ENCODE measurements at places on chromosomes 16 and 17.

GRCh38 chr16:88353232-88353631 lies 29.5 kb upstream of the ZNF469 start:
- DNase-seq, result no peak

DNA sequence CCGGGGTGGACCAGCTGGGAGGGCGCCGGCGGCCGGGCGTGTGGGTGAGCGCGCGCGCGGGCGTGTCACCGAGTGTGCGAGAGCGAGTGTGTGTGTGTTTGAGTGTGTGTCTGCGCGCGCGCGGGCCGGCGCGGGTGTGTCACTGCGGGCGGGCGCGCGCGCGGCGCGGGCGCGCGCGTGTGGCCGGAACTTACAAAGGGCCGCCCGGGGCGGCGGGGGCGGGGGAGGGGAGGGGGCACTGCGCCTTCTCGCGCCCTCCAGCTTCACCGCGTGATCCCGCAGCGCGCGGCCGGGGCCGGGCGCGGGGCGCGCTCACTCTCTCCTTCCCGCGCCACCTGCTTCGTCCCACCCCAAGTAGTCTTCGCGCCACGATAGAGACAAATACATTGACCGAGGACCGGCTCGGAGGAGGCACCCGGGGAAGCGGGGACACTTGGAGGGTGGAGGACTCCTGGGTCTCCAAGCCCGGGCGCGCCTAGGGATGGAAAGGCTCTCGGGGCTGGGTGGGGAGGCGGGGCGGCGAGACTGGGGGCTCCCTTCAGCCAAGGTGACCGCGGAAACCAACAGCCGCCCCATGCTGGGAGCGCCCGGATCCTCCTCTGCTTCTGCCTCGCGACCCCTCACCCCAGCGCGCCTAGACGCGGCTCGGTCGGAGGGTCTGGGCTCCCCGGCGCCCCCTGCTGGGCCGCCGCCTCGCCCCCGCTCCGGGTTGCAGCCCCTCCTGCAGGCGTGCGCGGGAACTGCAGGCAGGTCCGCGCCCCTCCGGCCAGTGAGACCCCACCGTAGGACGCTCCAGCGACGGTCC lies at the start of gene SRCIN1:
Gene SRCIN1, minus strand, starts transcription at position 112 of the 805 bp plus-strand sequence. CDS start 247 bp downstream, outside the sequence.
- peak; percentile 27 for DNase-seq

- no peak for DNase-seq
These were observed 32.1 kb downstream of the NKD1 start for GRCh38 chr16:50580180-50580798.

- DNase-seq, result no peak
These were observed 704.1 kb downstream of the CDH11 start for GRCh38 chr16:64417711-64418227.

GRCh38 chr16:71216714-71217113 lies 13.8 kb downstream of the HYDIN start:
- DNase-seq, result no peak

DNA sequence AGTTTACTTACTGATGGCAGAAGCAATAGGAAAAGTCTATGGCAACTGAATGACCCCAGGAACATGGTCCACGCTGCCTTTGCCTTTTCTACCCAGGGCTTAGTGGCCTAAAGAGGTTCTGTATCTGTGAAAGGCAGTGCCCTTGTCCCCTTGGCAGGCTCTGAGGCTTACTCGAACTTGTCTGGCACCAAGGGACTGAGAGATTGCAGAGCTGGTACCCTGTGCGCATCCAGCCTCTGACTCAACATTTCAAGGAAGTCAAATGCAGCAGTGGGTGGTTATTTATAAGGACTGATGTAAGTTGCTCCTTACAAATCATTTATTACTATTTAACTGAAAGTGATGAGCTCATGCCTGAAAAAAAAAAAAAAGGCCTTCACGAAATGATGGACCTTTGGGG lies 299.9 kb upstream of the MYOCD start:
- DNase-seq, result no peak

- DNase-seq, result no peak
These were observed at the start of gene KRT14 for GRCh38 chr17:41586863-41587495. TSS of gene KRT14 (minus strand) at chr17:41586895. CDS start at chr17:41586834, 61 bp downstream.

- DNase-seq, result no peak
These were observed 66.4 kb downstream of the CEP95 start for GRCh38 chr17:64573214-64573613.

DNA sequence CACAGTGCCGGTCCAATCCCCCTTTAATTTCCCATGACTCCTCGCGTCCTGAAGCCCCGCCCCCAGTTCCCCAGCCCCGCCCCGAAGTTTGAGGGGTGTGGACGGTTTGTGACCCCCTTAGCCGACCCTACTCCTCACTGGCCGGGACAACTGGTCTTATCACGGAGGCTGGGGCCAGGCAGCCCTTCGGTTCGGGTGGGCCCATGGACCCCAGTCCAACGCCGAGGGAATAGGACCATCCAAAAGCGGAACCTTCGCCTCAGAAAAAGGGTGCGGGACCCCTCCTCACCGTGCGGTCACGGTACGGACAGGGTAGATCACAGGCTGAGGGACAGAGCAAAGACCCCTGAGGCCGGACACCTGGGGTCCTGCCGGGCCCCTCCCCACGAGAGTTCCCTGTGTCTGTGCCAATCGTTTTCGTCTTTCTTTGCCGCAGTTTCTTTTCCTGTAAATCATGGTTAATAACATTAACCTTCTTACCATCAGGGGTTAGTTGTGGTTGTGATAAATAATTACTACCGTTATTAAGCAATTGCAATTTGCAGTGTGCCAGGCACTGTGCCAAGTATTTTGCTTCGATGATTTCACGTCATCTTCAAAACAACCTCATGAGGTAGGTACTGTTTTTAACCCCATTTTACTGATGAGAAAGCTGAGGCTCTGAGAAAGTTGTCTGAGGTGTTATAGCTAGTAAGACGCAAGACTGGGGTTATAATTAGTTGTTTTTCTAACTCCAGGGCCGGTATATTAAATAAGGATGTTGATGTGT lies 543 bp downstream of the TMUB2 start:
- no peak for DNase-seq

DNA sequence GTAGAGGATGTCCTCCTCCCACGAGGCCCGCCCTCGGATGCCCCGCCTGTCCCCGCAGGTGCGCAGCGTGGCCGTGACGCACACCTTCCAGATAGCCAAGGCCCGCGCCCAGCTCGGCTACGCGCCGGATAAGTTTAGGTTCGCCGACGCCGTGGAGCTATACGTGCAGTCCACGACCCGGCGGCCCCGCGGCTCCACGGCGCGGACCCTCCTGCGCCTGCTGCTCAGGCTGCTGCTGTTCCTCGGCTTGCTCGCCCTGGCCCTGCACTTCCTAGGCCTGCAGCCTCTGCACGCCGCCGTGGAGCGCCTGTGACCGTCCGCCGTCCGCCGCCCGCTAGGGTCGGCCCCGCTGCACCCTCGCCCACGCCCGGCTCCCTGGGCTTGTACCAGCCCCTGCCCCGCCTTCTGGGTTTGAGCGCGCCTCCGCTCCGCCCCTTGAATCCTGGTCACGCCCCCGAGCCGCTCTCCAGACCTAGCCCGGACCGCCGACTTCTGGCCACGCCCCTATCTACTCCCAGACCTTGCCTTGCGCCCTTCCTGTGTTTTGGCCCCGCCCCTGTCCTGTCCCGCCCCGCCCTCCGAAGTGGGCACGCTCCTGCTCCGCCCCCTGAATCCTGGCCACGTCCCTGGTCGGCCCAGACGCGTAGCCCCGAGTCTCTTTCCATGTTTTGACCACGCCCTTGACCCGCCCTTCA lies 15.8 kb upstream of the EEF2K start:
- peak; percentile 98 for DNase-seq

DNA sequence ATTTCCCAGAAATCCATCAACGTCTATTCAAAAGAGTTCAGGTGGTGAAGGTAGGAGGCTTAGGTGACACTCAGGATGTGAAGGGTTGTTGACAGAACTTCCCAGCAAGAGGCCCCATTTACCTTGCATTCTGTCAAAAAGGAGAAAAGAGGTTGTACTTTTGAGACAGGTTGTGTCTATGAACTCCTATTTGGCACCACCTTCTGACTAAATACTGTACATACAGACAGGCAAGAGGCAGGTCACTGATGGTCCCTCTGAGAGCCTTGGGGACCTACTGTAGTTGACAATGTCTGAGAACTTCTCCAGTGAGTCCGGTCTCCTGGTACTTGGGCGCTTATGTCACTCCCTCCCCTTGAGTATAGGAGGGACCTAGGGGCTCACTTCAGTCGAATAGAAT lies 479.3 kb upstream of the ZFHX3 start:
- DNase-seq, result no peak

- peak; percentile 89 for DNase-seq
These were observed at the start of gene RHOT2 for GRCh38 chr16:667780-668518. TSS of gene RHOT2 (plus strand) at chr16:668132. CDS start at chr16:668200, 68 bp downstream.

DNA sequence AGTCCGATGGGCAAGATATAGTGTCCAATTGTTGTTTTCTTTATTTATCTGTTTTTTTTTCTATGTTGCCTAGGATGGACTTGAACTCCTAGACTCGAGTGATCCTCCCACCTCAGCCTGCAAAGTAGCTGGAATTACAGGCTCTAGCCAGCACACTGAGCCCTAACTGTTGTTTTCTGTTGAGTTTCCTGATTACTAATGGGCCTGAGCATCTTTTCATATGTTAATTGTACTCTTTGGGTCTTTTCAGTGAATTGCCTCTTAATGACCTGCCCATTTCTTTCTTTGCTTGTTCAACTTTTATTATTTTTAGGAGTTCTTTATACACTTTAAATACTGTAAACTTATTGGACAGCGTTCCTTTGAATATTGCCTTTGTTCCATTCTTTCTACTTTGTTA lies 213.0 kb downstream of the HS3ST3B1 start:
- no peak for DNase-seq

DNA sequence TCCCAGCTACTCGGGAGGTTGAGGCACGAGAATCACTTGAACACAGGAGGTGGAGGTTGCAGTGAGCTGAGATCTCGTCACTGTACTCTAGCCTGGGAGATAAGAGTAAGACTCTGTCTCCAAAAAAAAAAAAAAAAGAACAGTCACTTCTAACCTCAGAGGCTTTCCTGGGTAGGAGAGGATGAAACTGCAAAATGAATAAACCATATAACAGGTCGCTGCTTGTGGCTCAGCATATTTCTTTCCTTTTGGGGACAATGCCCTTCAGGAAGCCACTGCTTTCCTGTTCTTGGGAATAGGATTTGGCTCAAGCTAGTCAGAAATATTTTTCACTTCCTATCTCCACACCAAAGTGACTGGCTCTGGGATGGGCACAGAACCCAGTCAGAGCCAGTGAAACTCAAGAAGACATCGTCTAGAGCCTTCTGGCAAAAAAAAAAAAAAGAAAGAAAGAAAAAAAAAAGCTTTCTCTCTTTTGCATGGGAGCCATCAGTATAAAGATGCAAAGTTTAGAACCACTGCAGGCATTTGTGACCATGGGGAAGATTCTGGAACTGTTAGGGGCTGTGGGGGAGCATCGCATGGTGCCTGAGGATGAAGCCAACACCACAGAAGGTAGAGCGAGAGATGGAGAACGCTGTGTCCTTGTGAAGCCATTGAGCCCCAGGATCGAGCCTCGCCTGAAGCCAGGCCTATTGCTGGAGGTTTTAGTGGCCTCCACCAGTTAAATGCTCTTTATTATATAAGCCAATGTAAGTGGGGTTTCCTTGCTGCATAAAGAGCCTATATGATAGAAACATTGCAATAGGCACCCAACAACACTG lies 71.8 kb upstream of the MRTFB start:
- no peak for DNase-seq

- no peak for DNase-seq
These were observed 13.2 kb downstream of the JPT2 start for GRCh38 chr16:1691276-1691675.
